ENCODE measurements at places on chromosomes 7 and 10.

DNA sequence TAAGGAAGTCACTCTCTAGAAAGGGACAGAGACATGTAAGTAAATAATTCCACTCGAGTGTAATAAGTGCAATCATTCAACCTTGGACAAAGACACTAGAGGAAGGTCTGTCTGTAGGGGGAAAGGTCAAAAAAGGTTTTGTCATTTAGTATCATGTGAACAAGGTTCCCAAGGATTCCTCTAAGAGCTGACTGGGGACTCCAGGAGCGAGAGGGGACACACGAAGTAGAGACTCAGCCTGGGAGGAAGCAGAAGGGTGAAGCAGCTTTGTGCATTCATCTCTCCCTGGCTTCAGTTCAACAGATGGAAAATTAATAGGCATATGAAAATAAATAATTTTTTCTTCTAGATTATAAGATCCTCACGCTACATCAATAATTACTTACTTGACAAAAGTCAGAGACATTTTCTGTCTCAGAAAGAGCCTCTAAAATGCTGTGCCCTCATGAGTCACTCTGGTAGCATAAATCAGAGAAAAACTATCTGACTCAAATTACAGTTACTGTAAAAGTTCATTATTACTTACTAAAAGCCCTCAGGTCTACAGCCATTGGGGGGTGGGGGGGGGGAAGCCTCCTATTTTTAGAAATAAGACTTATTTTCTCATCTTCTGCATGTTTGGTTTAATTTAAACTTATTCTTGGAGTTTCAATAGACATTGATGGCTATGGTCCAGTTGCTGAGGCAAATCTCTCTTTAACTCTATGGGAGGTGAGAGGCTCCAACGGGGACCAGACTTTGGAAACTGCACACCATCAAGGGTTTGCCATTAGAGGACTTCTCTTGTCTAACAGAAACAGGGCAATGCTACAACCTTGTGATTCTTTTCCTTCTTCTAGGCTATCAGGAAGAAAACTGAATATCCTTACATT, 275.1 kb upstream of the KLF14 start:
- no peak for DNase-seq

- no peak for DNase-seq
Observed at GRCh38 chr7:24492576-24492975, 80.7 kb upstream of the PALS2 start.

- no peak for DNase-seq
Observed at GRCh38 chr10:103649654-103650423, 156.3 kb downstream of the NEURL1 start.

- DNase-seq = no peak
Observed at GRCh38 chr10:104255311-104255981, 754 bp downstream of the GSTO1 start.

DNA sequence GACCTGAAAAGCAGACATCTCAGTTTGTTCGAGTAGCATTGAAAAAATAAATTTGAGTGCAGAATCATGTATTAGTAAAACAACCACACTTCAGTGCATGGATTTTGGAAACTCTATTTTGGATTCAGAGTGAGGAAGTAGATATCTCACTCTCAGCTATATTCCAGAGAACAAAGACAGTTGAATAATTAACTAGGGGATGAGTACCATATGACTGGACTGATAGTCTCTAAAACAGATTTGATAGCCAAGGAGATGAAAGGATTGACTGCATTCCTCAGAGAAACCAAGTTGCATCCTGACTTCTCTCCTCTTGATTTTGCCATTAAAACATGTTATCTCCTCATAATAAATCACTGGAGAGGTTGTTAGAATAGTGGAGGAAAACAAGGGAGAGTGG, 268.4 kb upstream of the SP4 start:
- no peak for DNase-seq

DNA sequence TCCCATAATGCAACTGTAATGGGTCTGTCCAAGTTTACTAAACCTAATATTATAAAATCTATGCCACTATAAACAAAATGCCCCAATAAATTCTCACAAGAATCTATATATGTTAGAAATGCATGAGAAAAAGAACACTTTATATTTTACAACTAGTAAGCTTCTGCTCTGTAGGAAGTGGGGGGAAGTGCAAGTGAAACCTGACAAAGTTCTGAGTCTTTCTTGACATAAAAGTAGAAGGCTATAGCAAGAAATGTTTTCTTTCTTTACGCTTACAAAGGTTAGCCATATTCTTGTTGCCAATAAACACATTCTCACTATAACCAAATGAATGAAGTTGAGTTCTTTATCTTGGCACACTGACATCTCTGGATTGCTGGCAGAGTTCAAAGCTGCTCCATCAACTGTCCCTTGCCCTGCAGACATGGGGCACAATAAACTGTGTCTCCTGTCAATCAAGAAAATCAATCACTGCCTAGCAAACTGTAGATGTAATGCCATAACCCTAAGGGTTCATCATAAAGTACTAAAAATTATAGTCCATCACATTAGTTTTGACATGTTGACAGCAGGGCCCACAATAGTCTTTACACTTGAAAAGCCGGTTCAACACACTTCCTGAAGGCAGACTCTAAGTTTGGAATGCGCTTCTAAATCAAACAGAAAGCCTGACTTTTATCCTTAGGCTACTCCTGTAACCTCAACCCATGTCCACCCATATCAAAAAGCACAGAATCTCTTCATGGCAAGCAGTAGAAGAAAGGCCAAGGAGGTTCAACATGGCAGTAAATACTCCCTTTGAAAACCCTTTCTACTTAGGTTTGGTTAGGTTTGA, 58.6 kb downstream of the TPK1 start:
- no peak for DNase-seq

GRCh38 chr7:155064186-155064585, 5.9 kb upstream of the HTR5A start:
- DNase-seq = no peak

- DNase-seq = no peak
Observed at GRCh38 chr7:56077681-56078080, 13.6 kb downstream of the SUMF2 start.

DNA sequence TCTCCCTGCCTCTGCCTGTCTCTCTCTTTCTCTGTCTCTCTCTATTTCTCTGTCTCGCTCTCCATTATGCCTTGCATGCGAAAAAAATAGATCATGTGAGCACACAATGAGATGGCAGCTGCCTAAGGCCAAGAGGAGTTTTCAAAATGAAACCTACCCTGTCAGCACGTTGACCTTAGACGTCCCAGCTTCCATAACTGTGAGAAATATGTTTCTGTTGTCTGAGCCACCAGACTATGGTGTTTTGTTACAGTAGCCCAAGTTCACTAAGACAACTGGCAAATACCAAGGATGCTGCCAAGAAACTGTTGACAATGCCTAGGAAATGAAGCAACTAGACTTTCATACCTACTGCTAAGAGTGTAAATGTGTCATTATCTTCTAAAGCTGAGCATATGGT, 70.6 kb upstream of the PLXDC2 start:
- DNase-seq = no peak

GRCh38 chr10:117075064-117075463, 63.0 kb downstream of the VAX1 start:
- DNase-seq = no peak

GRCh38 chr7:129553899-129554461, 51.6 kb downstream of the SMKR1 start:
- no peak for DNase-seq

GRCh38 chr7:101255796-101256195, 10.9 kb upstream of the FIS1 start:
- no peak for DNase-seq

DNA sequence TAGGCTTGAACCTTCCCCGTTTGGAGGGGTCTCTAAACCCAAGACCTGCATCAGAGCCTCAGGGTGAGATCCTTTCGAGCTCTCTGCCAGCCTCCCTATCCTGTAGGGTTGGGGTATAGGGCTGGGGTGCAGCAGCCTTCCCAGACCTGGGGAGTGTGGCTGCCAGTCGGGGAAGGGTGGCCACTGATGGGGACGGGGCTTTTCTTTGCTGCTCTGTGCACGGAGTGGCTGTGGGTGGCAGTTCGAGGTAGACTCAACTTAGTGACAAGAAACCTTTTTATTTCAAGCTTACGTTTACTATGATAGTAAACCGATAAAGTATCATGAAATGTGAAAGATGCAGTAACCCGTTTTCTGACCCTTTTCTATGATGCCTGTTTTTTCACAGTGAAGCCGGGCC, 13.0 kb downstream of the ZNF316 start:
- no peak for DNase-seq

DNA sequence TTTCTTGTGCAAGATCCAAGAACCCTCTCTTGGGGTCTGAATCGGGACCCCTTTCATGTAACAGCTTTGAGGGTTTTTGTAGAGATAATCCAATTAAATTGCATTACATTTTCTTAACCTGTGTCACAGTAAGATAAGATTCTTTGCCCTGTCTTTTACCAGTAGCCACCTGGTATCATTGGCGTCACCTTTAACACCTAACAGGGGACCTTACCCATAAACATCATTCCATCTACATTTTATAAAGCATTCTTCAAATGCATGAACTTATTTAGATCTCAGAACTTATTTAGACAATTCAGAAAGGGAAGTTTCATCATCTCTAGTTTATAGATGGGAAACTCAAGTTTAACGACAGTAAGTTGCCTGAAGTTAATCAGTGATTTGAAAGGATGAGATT, 106.4 kb upstream of the KLF6 start:
- no peak for DNase-seq

DNA sequence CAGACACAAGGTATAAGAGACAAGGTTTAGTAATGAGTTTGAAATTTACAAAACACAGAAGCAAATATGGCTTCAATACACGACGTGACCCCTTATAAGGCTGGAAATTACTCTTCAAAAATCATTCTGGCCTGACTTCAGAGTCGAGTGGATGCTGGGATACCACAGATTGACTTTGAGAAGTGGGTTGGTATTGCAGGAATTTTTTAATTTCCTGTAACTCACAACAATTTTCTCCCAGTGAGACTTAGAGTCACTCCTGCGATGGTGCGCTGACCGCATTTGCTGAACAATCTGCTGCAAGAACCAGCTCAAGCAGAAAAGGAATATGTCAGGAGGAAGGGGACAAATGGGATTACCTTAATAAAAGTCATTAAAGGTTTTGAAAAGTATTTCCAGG, 132.1 kb downstream of the EMX2 start:
- DNase-seq = no peak

- no peak for DNase-seq
Observed at GRCh38 chr7:28187012-28187411, 6.4 kb upstream of the JAZF1 start.

DNA sequence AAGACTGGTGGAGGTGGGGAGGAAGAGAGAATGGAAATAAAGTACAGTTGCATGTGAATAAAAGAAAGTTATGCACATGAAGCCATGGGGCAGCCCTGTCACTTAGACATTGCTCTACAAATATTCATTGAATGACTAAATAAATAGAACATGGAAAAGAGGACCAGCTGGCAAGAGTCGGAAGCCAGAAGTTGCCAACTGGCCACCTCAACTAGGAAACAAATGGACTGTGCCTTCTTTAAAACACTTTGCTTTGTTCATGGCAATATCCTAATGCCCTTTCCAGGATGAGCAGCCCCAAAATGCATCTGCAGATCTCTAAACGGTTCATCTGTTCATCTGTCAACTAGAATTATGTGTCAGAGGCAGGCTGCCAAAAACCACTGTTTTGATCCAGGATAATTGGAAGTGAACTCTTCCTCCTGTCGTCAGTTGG, 157.3 kb downstream of the NOC3L start:
- no peak for DNase-seq

GRCh38 chr7:40299097-40299496, 164.3 kb downstream of the SUGCT start:
- DNase-seq = no peak

GRCh38 chr7:87785368-87785995, 90.7 kb downstream of the SLC25A40 start:
- no peak for DNase-seq

DNA sequence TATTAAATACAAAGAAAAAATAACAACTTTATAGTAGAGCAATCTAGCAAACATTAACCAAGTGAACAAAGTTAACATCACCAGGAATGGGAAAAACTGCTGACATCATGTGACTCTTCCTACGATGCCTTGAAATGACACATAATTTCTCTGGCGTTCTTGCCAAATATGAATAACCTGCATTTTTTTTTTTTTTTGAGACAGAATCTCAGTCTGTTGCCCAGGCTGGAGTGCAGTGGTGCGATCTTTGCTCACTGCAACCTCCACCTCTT, 126.5 kb upstream of the VKORC1L1 start:
- no peak for DNase-seq

DNA sequence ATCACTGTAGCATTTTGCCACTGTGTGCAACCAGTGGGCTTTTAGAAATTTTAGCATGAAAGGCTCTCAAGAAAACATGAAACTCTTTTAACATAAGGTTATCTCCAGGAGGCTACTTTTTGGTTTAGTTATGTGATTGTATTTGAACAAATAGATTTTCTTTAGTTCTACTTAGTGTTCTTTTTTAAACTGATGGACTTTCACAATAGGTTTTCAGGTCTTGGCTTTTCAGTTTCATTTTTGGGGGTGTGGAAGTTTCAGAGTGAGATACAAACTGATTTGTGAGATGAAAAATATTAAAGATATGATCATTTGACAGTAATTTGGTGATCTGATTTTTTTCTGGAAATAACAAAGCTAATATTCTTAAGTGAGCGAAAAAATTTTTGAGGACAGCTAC, 344.1 kb downstream of the PHF14 start:
- no peak for DNase-seq

DNA sequence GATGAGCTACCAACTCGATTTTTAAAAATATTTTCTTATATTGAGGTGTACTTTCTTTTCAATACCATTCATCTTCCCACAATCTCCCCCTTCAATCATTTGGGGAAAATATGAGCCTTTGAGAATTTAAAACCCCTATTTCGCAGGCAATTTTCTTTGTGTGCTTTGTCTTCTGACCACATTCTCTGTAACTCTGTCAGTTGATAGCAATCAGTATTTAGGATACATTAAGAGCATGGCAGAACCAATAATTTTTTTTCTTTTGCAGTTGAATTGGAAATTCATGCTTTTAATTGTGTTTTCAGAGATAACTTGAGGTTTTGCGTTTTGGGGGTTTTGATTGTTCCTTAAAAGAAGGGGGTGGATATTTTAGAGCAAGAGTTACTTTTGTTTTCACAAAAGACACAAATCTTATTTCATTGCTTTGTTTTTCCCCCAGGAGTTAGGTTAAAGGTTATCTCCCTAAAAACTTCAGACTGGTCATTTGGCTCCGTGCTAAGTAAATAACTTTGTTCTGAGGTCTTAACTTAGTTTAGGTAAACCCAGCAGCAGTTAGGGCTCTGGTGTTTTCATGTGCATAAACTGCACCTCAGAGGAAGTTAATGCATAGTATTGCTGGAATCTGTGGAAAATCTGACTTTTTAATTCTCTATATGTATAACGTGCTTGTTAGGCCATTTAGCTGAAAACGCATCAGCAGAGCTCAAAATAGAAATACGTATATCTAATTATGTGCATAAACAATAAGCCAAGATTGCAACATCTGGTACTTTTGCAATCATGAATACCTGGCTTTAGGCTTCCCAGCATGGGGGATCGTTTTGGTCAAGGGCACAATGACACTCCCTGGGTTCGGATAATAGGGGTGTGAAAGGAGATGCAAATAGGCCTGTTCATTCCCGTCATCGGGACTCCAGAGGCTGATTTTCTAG, 676.4 kb upstream of the ANKRD30A start:
- DNase-seq = no peak

Measured in endothelial cell (in vitro differentiated cells).